Caki2 (cell line): ENCODE measurements at places on chromosomes 7 and 10. TPM values are rescaled to one million over a fixed set of nuclear protein-coding genes. Genes with fewer than 3 reads are reported as not detected.

- no peak for DNase-seq
These were observed 12.1 kb downstream of the TFR2 start for GRCh38 chr7:100629117-100629716.

- DNase-seq: peak; percentile 83
These were observed 797.2 kb downstream of the TNS3 start for GRCh38 chr7:46784732-46785131.

GRCh38 chr7:112069879-112070321, 136.3 kb downstream of the DOCK4 start:
- DNase-seq: no peak

- no peak for DNase-seq
These were observed 286 bp downstream of the DGKI start for GRCh38 chr7:137846549-137846826.

DNA sequence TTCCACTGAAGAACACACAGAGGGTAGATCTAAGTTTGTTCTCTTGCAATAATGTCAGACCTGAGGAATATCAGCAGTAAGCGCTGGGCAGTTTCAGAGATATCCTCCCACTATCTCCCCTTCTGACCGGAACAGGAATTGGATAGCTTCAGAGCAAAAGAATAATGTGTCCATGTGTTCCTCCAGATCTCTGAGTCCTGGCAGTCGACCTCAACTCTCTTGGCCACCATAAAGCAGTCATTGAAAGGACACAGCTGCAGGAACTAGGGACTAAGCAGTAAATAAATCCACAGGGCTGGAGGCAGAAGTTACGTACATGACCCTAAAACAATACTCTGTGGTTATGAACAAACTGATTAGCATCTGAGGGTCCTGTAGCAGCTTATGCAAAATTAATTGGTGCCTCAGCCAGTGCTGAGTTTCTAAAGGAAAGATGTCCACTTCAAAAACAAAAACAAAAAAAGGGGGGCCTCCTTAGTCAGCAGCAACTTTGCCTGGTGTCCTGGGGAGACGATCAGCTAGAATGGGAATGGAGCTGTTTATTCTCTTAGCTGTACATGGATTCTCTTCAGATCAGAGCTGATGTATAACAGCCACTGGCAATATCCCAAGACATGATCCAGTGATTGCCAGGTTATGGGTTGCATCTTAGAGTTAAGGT, 6.4 kb upstream of the PRTFDC1 start:
- DNase-seq: no peak

DNA sequence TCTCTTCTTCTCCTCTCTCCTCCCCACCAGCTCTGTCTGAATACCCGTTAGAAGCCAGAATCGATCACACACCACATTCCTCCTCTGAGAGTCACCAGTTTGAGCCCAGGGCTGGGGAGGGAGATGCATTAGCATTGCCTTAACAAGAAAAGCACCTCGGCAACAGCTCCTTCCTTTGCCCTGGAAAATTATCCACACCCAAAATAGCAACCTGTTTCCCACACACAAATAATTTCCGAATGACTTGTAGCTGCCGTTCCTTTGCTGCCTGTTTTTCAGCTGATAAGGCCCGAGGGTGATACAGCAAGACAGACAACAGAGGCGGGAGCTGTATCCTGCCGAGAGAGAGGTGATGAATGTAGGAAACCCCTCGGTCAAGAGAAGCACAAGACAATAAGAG, 91.3 kb downstream of the CPXM2 start:
- no peak for DNase-seq

DNA sequence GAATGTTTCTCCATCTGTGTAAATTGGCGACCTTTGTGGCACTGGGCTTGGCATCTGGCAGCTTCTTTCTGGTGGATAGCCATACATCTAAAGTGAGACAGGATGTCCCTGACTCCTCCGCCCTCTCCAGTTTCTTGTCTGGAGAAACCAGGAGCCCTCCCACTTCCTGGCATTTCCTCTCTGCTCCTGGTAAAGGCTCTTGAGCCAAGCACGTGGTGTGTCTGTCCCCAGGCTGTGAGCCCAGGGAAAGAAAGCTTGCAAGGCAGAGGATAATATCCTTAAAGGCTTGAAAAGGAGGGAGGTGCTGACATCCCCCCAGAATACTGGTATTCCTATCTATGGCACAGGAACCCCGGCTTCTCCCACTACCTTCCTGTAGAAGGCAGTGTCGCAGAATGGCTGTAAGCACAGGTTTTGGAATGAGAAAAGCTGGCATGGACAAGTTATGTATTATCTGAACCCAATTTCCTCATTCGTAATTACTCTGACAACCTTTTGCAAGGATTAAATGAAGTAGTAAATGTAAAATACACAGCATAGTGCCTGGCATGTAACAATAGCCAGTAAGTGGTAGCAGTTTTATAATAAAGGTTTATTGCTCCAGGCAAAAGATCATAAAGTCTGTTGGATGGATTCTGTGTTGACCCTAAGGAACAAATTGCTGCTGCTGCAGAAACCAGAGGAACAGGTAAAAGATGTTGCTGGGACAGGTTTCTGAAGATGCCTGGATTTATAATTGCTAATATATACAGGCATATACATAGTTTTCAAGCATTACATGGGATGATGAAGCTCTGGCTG, 11.8 kb upstream of the ACSL5 start:
- DNase-seq: no peak

DNA sequence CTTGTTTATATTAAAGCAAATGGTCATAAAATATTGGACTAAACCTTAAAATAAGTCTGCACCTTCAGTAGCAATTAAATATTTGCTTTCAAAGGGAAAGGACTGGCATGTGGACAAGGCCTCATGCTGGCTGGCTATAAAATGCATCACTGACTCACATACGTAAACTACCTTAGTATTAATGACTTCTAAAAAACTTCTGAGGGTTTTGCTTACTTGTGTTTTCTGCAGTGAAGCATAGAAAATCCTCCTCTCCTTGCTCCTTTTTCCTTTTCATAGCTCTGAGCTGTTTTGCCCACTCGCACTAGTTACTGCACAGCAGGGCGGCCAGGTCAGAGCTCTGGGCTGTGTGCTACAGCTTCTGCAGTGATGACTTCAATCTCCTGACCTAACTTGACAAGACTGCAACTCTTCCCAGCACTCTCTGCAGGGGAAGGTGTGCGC, 82.3 kb downstream of the CUL2 start:
- peak; percentile 90 for DNase-seq

GRCh38 chr7:111101856-111102646, 11.1 kb downstream of the LRRN3 start:
- no peak for DNase-seq

- DNase-seq: peak; percentile 35
These were observed 38.3 kb downstream of the AKR1B1 start for GRCh38 chr7:134420424-134421125.

DNA sequence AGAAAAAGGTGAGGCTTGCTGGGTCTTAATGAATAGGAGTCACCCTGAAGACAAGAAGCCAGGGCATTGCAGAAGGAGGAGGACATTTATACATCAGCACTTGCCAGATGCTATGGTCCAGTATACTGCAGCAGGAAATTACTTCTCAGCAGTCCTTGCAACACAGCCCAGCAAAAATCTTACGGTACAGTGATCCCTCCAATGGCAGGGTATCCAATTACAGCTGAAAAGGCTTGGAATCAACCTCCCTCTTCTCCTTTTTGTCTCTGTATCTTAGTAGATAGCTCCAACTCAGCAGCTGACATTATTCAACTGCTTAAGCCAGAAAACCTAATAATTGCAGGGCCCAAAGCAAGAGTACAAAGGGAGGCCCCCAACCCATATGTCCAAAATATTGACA, 128.3 kb upstream of the COBL start:
- DNase-seq: no peak

DNA sequence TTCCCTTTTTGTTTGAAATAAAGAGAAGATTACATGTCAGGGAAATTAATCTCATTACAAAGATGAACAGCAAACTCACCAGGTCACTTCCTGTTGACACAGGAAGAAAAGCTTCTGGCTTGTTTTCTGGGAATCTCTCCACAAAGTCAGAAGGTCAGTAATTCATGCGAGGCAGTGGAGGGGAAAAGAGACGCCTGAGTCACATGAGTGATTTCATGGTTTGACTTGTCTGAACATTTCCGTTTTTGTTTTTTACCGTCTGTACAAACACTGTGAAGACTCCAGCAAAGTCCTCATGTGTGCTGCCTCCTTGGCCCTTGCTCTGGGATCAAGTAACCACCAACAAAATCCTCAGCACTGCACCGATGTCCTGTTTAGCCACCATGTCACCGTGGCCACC, 2.5 kb upstream of the HABP2 start:
- DNase-seq: peak; percentile 79

GRCh38 chr10:124003481-124003870, 89.9 kb downstream of the CHST15 start:
- DNase-seq: no peak

DNA sequence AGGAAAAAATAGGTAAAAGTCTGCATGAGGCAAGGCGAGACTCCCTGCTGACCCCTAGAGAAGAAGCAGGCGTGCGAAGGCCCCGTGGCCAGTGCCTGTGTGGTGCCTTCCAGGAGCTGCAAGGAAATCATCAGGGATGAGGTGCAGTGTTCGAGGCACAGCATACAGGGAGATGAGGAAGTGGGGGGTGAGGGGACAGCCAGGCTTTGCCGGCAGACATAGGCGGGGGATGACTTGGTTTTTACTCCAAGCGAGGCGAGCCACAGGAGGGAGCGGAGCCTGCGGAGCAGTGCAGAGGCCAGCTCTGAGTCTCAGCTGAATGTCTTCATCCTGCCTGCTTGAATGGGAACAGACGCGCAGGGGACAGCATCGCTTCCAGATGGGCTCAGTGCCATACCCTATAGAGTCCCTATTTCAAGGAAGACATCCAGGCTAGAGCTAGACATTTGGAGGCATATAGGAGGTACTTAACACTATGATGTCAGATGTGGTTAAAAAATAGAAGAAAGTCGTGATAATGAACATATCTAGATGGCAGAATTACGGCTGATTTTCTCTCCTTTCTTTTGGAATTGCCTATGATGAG, 49.5 kb downstream of the TCERG1L start:
- DNase-seq: no peak

- no peak for DNase-seq
These were observed 30.3 kb downstream of the TRDMT1 start for GRCh38 chr10:17171141-17171641.

- peak; percentile 96 for DNase-seq
These were observed at the start of the genes ARMC10 and FBXL13 for GRCh38 chr7:103074519-103075336. ARMC10 (plus strand) TSS chr7:103075140; CDS start chr7:103075273, 133 bp downstream. FBXL13 (minus strand) TSS chr7:103074796.

DNA sequence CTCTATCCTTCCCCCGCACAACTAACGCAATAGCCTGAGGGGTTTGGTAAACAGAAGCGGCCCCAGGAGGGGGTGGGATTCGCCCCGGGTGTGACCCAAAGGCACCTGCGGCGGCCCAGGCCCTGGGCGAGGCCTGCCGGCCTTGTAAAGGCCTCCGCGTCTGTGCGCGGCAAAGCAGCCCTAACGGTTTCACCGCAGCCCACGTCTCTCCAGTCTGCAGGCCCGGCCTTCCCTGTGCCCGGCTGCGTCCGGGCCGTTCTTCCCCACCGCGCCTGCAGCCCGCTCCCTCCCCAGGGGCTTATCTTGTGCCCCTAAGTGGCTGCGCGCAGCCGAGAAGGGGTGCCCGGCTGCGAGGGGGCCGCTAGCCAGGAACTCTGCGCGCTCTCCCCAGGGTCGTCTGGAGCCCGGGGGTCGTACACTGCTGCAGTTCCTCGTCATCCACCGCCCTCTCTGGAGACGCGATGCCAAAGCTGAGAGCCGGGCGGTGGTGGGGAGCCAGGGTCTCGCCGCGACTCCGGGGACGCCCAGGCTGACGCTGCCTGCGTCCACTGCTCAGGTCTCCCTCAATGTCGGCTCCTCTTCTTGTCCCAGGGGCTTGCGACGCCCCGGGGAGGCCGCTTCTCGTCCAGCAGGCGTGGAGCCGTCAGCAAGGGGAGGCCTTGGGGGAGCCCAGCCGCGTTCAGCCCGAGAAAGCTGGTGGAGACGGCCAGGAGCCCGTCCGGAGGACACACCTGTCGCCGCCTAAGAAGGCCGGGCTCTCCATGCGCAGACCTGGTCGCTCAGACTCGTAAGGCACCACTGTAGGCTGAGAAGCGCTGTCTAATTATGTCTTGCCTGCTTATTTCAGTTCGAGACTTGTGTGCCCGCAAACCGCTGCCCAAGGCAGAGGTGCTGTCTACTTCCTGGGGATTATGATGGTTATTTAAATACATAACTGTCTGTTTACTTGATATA, 132.3 kb downstream of the SPAG6 start:
- DNase-seq: no peak

DNA sequence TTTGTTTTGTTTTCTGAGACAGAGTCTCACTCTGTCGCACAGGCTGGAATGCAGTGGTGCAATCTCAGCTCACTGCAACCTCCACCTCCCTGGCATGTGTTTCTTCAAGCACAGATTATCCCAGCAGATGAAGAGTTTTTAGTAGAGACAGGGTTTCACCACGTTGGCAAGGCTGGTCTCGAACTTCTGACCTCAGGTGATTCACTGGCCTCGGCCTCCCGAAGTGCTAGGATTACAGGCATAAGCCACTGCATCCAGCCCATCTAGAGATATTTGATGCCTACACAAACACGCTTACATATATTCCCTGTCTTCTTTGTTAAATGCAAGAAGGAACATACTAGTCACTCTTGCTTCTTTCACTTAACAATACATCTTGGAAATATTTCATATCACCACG, 5.9 kb upstream of the PTF1A start:
- DNase-seq: peak; percentile 9

GRCh38 chr7:102895602-102896001, 17.2 kb upstream of the LRRC17 start:
- no peak for DNase-seq

DNA sequence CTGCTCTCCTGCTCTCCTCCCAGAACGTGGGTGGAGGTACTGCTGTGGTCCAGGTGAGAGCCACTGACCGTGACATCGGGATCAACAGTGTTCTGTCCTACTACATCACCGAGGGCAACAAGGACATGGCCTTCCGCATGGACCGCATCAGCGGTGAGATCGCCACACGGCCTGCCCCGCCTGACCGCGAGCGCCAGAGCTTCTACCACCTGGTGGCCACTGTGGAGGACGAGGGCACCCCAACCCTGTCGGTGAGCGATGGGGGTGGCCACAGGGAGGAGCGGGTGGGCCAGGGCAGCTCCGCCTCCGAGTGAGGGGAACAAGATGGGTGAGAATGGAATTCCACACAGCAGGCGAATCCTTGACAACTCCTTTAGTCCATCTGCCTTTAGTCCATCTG, 22.1 kb upstream of the C10orf105 start:
- no peak for DNase-seq

The AS3MT gene
- 1.2 TPM in 1 of 2 replicates, not detected in the other for total RNA-seq

The ELFN1 gene
- total RNA-seq: not detected in 2 replicates

The ZNF804B gene
- total RNA-seq: not detected in 2 replicates

The CYP3A4 gene
- total RNA-seq: not detected in 2 replicates

The KCNMA1 gene
- 6.2 and 12.8 TPM in 2 replicates for total RNA-seq

The TFR2 gene
- 0.27 TPM in 1 of 2 replicates, not detected in the other for total RNA-seq

The BPGM gene
- total RNA-seq: 3.3 and 9.4 TPM in 2 replicates

The STEAP4 gene
- not detected in 2 replicates for total RNA-seq

The LEP gene
- total RNA-seq: not detected in 2 replicates

The LIPJ gene
- total RNA-seq: not detected in 2 replicates

The ACSM6 gene
- 0.10 TPM in 1 of 2 replicates, not detected in the other for total RNA-seq

The MARVELD1 gene
- total RNA-seq: 58.1 and 60.8 TPM in 2 replicates

The PPP1R3C gene
- total RNA-seq: 3.5 and 4.2 TPM in 2 replicates

The KIAA1549 gene
- 0.58 and 1.6 TPM in 2 replicates for total RNA-seq

The HTR5A gene
- not detected in 2 replicates for total RNA-seq

The CLDN15 gene
- total RNA-seq: 0.81 and 0.93 TPM in 2 replicates

The ITGA8 gene
- total RNA-seq: not detected in 2 replicates

The GNGT1 gene
- total RNA-seq: not detected in 2 replicates

The SPDYE1 gene
- not detected in 2 replicates for total RNA-seq
